Stimulated activated CD4-positive, alpha-beta T cell treated with anti-CD3 and anti-CD28 coated beads, Interleukin-1b, Interleukin-23, amount 100 ng/mL, for 24 hours (primary cell): ENCODE measurements at places on chromosomes 2 and 18.

- DNase-seq: no peak
Observed at GRCh38 chr2:154974041-154974440, 275.5 kb downstream of the KCNJ3 start.

DNA sequence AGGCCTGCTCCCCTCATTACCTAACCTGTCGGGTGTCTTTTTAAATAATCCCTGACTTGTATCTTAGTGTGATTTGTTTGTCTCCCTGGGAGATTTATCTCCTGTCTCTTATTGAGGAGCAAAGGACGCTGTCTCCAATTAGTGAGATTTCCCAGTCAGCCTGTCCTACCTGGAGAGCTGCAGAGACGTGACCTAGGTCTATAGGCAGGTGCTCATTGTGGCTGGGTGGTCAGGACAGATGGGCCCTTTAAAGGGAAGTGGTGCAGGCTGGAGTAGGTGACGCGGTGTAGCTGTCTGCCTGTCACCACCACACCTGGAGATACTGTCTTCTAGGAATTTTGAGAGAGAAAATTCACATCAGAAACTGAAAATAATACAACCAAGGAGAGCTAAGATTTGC is 28.0 kb downstream of the PLB1 start:
- DNase-seq: no peak

DNA sequence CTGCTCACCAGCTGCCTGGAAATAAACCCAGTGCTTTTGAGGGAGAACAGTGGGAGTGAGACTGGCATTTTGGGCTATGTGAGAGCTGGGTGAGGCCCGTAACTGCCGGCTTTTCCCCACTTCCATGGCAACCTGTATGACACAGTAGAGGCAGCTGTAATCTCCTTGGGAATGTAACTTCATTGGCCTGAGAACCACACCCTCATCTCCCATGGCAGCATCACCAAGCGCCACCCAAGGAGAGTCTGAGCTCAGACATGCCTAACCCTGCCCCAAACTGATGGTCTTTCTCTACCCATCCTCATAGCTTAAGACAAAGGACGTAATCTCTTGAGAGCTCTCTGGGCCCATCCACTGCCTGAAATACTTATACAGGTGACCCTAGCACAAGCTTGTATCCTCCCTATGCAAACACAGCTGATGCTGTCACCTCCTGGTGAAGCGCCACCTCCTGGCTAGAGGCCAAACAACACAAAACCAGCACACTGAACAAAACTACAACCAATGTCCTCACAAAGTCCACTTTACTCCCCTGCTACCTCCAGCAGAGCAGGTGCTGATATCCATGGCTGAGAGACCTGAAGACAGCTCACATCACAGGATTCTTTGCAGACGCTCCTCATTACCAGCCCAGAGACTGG is 763.4 kb upstream of the NRXN1 start:
- DNase-seq: no peak

DNA sequence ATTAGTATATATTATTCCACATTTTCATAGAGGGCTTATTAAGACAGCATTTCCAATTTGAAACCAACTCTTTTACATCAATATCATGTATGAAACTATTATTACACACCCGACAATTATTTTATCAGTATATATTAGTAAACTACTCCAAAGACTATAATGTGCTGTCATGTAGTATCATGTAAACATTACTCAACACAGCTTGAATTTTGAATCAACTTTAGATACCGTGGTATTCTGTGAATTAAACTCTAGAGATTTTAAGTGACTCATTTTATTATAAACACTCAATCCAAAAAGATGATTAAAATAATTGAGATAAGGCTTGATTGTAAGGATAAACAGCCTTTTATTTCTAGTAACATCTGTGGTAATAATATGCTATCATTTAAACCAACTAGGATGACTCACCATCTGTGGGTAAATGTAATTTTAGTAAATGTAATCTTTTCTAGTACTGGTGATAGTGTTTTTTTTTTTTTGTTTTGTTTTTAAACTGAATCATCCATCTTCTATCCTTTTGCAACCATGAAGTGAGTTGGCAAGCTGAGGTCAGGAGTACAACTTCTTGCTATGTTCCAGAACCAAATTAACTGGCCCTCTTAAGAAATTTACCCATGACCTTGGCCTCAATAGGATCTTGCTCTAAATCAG is 144.3 kb upstream of the SMAD7 start:
- DNase-seq: no peak

GRCh38 chr2:131035112-131035825 is 58.0 kb downstream of the FAM168B start:
- DNase-seq: no peak

GRCh38 chr2:63581298-63581961 is 6.8 kb downstream of the WDPCP start:
- no peak for DNase-seq

DNA sequence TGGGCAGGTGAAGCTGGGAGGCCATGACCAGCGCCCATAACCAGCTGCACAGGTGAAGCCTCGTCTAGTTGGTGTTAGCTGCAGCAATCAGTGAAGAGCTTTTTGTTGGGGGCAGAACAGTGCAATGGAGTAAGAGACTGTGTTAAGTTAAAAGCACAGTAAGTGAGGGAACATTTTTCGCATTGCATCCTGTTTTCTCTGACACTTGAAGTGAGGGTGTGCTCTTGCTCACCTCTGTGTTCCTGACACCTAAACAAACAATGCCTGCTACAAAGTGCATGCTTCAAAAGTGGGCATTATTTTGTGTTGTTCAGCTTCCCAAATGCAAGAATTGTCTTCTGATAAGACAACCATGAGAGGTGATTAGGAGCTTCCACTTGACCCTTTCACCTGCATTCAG is 324.0 kb upstream of the ACVR2A start:
- no peak for DNase-seq

- no peak for DNase-seq
Observed at GRCh38 chr2:217994776-217995274, 8.0 kb downstream of the TNS1 start.

- DNase-seq: no peak
Observed at GRCh38 chr2:72934683-72935610, 17.6 kb downstream of the EMX1 start.

DNA sequence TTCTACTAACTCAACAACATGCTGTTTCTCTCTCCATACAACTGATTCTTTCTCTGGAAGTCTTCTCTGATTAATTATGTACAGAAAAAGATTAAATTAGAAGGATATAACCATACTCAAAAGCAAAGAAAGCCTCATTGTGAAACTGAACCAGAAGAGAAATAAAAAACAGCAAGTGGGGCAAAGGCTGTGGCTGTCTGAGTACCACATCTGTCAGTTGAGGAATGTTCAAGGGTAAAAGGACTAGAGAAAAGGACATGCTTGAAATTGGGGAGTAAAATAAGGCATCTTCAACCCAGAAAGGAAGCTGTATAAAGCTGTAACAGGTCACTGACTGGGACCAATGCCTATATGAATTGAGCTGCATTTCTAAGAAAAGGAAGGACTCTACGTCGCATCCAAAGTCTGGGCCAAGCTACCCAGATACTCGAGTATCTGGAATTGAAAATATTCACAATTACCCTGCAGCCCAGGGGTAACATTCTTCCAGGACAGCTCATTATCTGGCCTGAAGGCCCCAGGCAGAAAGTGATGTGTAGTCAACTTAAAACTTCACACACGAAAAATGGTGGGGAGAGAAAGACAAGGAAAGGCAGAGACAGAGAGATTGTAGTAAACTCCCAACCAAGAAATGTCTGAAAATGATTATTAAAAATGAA is 356.0 kb upstream of the GALNT5 start:
- DNase-seq: no peak

DNA sequence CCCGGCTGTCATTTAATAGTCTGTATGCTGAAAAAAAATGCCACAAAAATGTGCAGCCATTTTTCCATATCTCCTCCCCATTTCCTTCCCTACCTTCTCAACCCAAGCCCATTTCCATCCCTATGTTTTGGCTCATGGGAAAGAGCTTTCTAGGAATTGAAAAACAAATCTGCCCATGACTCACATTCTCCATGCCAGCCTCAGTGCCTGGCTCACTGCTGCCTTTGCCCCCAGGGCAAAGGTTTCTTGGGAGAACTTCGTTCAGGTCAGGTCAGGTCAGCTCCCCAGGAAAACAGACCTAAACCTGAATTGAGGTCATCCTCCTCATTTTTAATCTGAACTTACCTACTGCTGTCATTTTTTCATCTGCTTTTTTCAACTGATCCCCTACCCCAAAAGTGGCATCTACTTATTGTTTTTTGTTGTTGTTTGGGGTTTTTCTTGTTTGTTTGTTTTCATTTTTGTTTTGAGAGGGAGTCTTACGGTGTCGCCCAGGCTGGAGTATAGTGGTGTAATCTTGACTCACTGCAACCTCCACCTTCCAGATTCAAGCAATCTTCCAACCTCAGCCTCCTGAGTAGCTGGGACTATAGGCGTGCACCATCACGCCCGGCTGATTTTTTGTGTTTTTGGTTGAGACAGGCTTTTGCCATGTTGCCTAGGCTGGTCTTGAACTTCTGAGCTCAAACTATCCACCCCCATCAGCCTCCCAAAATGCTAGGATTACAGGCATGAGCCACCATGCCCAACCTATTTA is 66.7 kb downstream of the FECH start:
- DNase-seq: no peak
